ENCODE measurements at places on chromosomes 11 and 22. TPM values are rescaled to one million over a fixed set of nuclear protein-coding genes. Genes with fewer than 3 reads are reported as not detected.

DNA sequence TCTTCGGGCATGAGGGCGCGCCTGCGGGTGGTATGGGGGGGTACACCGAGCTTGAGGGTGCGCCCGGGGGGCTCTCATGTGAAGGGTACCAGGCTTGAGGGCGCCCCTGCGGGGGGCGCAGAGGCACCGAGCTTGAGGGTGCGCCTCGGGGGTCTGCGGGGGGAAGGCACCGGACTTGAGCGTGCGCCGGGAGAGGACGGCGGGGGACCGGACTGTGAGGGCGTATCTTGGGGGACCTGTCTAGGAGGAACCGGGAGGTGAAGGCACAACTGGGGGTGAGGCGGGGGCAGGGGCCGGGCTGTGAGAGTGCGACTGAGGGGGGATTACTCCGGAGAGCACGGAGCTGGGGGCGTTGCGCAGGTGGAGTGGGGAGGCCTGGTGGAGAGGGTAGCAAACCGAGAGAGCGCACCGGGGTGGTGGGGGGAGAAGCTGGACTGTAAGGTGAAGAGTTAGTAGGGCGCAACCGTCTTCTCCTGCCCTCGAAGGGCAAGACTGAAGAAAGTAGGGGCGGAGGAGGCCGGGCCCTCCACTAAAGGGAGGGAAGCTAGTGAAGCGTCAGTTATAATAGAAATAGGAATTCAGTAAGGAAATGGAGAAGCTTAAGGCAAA, 1.1 kb upstream of the DDX6 start:
- peak; percentile 48 for DNase-seq

- no peak for DNase-seq
These were observed 1.6 kb downstream of the PAX6 start for GRCh38 chr11:31809541-31809856.

- no peak for DNase-seq
These were observed 26.7 kb upstream of the DDI1 start for GRCh38 chr11:104009744-104010143.

- DNase-seq, result peak; percentile 85
These were observed 10.4 kb upstream of the MRPL17 start for GRCh38 chr11:6693342-6694228.

Gene PUS3
- 11.8 TPM for total RNA-seq

DNA sequence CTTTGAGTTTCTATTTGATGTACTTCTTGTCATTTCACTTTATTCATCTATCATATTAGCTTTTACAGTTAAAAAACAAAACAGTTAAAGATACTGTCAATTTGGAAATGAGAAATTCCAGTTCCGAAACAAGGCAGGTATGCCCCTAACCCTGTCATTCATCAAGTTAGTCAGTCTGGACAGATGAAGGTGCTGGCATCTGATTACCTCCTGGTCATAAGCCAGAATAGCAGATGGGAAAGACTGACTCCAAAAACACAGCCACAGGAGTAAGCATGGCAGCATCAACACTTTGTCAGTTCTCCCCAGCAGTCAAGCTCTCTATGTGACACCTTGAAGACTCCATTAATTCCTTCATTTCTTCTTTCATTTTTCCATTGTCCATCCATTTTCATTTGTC, 4.3 kb downstream of the LRRC51 start:
- no peak for DNase-seq

- DNase-seq, result peak; percentile 19
These were observed 13.8 kb upstream of the DGKZ start for GRCh38 chr11:46333394-46333947.

DNA sequence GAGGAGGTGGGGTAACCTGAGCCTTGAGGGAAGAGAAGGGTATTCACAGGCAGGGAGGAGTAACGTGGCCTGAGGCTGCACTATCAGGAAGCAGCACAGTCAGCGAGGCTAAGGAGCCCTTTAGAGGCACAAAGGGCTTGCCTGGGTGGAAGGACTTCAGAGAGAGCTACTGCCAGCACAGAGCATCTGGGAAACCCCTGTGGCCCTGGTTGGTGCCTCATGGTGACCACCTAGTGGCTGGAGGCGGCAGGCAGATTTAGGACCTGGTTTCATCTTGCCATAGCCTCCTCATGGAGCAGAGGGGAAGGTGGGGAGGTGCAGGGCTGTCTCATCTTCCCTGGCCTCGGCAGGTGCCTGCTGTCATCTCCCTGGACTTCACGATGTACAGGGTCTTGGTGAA, 64.5 kb downstream of the MPPED1 start:
- DNase-seq, result no peak

- DNase-seq, result no peak
These were observed 32.2 kb downstream of the GNB1L start for GRCh38 chr22:19822301-19823117.

GRCh38 chr11:98423933-98424332, 596.8 kb upstream of the CNTN5 start:
- no peak for DNase-seq

Gene TENM4
- 0.11 TPM for total RNA-seq

GRCh38 chr11:87125257-87125656, 87.5 kb downstream of the TMEM135 start:
- DNase-seq, result peak; percentile 15

DNA sequence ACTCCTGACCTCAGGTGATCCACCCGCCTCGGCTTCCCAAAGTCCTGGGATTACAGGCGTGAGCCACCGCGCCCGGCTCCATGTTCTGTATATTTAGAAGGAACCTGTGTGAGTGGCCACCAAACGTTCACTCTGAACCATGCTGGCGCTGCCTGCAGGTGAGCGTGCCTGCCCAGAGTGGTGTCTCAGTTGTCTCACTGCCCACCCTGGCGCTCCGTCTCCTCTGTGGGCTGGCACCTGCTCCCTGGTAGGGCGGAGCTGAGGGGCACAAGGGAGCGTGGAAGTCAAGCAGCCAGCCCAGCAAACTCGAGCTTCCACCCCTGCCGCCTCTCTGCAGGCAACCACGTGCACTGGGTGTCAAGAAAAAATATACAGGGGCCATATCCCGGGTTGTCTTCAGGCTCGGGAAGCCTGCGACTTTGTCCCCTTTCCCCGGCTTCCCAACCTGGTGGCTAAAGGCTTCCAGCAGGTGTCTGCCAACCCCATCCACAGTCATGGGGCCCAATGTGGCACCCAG, 16.7 kb downstream of the TXN2 start:
- no peak for DNase-seq

- DNase-seq, result no peak
These were observed 14.6 kb downstream of the CAPN5 start for GRCh38 chr11:77081381-77081851.

All from GM23248 (cell line).